ENCODE measurements at places on chromosomes 4 and X. TPM values are rescaled to one million over a fixed set of nuclear protein-coding genes. Genes with fewer than 3 reads are reported as not detected.

GRCh38 chr4:158461336-158461735, 60.3 kb upstream of the RXFP1 start:
- no peak for ATAC-seq

- ATAC-seq = no peak
Measured at GRCh38 chr4:133598779-133599178, 449.7 kb downstream of the PCDH10 start.

GRCh38 chrX:134601240-134601765, 57.0 kb downstream of the PLAC1 start:
- ATAC-seq = no peak

GRCh38 chrX:7164174-7164573, 16.2 kb upstream of the PUDP start:
- ATAC-seq = no peak

- ATAC-seq = no peak
Measured at GRCh38 chr4:24059839-24060238, 170.0 kb upstream of the PPARGC1A start.

DNA sequence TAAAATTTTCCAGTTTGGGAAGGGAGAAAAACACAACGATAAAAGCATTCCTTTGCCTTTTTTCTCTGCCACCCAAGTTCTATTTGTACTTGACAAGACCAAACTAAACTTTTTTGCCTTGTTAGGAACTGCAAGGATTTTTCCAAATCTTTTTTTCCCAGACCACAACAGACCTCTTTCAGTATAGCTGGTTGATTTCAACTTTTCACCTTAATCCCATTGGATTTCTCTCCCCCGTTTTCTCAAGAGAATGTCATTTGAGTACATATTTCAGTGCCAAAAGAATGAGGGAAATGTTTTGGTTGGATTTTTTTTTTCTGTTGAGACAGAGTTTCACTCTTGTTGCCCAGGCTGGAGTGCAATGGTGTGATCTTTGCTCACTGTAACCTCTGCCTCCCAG, 18.5 kb upstream of the SGMS2 start:
- ATAC-seq = no peak

GRCh38 chrX:22882543-22882942, 117.2 kb upstream of the DDX53 start:
- ATAC-seq = no peak

- no peak for ATAC-seq
Measured at GRCh38 chr4:30073011-30073710, 647.0 kb upstream of the PCDH7 start.

DNA sequence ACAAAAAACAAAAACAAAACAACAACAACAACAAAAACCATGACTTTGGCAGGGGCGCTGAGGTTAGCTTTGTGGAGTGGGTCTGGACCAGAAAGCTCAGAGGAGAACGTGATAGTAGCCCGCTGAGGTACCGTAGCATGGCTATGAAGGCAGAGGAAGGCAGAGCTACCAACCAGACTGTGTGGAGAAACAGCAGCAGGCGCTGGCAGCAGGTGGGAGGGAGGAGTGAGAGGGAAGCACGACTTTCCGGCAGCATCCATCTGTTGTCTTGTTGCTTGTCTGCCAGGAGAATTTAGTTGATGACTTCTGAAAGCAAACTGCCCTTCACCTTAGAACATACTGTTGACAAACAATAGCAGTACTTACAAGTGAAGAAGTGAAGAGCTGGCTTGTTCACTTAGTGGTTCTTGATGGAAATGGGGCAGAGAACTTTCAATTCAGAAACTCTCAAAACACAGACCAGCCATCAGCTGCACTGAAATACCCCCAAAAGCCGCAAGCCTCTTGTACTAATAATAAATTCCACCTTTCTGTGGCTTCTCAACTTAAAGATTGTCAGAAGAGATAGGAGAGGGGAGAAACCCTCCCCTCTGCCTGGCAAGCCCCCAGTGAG, 447.2 kb downstream of the SLITRK2 start:
- ATAC-seq = no peak

DNA sequence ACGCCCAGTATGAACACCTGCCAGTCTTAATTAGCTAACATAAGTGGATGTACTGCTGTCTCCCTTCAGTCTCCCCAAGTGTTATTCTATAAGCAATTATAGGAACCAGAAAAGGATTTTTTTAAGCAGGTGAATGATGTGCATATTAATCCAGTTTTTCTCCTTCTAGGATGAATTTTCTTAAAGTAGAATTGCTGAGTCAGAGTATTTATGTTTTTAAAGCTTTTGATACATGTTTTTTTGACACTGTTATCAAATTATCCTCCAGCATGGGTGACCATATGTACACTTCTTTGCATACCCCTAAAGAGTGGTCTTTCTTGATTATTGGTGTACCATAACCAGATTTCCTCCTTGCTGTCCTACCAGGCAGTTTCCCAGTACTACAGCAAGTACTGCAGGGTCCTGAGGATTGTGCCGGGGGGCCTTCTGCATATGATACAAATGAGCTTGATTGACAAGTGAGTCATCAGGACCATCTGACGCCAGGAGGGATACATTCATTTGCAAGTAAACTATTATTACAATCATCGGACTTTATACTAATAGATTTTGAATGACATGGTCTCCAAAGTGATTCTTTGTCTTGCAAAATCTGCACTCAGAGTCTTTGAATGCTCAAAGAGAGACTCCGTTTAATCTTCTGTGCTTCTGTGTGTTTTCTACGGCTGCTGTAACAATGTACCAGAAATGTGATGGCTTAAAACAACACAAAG, 10.7 kb upstream of the PCYT1B start:
- ATAC-seq = no peak

- no peak for ATAC-seq
Measured at GRCh38 chr4:17276776-17277175, 235.1 kb downstream of the QDPR start.

GRCh38 chr4:154528869-154529268, 21.3 kb downstream of the PLRG1 start:
- no peak for ATAC-seq

The KIAA1210 gene
- not detected for total RNA-seq

The TEX13C gene
- not detected for total RNA-seq

The TBX22 gene
- not detected for total RNA-seq

The YIPF6 gene
- 21.2 TPM for total RNA-seq

The DIPK2B gene
- 0.11 TPM for total RNA-seq

The CHST7 gene
- 2.9 TPM for total RNA-seq

The BANK1 gene
- 0.50 TPM for total RNA-seq

Measured in activated T-helper 17 cell treated with anti-CD3 and anti-CD28 coated beads, Interleukin-2, amount 50 U/mL, for 72 hours (primary cell).